ENCODE measurements at places on chromosomes 6 and 20. TPM values are rescaled to one million over a fixed set of nuclear protein-coding genes. Genes with fewer than 3 reads are reported as not detected.

HTR1E gene
- total RNA-seq: not detected

SKIC2 gene
- 71.6 TPM for total RNA-seq

KHDRBS2 gene
- total RNA-seq: not detected

BPI gene
- total RNA-seq: not detected

TMEM14C gene
- total RNA-seq: 41.8 TPM

All from activated naive CD4-positive, alpha-beta T cell treated with anti-CD3 and anti-CD28 coated beads, Interleukin-2, amount 10 ng/mL, durations not matched to agents 5 hours and 36 hours (primary cell).